ENCODE measurements at places on chromosomes 1 and 21.

DNA sequence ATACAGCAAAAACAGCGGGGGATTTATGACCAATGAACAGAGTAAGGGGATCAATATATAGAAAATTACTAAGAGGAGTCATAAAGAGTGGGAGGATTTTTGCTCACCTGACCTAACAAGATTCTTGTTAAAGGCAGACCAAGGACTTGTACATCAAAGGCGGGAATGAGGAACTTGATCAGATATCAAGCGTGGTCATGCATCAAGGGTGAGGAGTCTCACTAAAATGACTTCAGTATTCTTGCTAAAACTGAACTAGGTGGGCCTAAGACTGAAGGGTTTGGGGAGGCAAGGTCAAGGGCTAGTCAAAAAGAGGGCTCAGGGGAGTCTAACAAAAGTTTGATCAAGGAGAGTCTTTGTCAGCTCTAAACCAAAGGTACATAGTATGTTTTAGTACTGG lies 2.1 kb downstream of the MOV10 start:
- DNase-seq: no peak

GRCh38 chr1:41663671-41664400 lies 179.4 kb upstream of the EDN2 start:
- DNase-seq: no peak

GRCh38 chr1:188782220-188782841 lies 1695.3 kb downstream of the BRINP3 start:
- DNase-seq: no peak

DNA sequence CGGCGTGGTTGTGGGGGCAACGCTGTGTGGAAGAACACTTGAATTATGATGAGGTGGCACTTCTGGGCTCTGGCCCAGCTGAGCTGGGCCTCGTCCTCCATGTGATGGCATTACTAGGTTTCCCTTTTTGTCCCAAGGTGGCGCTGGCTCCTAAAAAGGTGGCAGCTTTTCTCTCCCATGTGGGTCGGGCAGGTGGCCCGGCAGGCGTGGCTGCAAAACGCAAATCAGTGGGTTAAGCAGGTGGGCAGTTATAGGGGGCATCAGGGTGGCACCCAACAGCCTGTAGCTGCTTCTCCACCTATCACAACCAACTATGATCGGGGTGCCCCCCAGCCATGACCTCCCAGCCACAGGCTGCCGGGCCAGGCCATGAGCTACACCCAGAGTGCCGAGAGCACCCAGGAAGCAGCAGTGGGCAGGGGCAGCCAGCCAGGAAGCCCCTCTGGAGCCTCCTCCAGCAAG lies 59.6 kb downstream of the KCNAB2 start:
- DNase-seq: no peak

DNA sequence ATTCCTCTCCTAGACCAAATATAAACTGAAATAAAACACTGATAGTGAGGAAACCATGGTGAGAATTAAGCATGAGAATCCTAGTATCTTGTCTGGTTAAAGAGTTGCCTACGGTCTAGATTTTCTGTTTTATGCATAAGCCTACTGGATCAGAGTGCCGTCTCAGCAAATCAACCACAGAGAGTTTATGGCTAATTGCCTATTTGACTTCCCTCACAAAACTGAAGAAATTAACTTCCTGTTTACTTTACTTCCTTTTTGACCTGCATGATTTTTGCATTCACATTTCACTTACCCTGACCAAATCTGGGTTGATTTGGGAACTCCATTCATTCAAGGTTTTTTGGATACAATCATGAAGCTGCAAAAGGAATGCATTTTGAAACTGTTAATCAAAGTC lies 5.0 kb downstream of the GCLM start:
- no peak for DNase-seq

- DNase-seq: peak; percentile 50
These were observed 52.4 kb downstream of the CHD5 start for GRCh38 chr1:6127587-6128163.

DNA sequence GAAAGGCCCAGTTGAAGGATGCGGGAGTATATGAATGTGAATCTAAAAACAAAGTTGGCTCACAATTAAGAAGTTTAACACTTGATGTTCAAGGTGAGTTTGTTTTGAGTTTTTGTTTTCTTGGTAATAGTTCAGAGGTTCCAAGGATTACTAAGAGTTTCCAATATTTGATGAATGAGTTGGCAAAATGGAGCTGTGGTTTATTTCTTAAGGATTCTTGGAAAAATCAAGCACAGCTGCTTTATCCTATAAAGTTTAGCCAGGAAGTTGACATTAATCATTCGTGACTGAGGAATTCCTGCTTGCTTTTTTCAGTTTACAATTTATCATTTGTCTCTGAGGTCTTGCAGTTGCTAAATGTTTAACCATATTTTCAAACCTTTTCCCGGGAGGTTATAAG lies 15.1 kb downstream of the VCAM1 start:
- DNase-seq: no peak

DNA sequence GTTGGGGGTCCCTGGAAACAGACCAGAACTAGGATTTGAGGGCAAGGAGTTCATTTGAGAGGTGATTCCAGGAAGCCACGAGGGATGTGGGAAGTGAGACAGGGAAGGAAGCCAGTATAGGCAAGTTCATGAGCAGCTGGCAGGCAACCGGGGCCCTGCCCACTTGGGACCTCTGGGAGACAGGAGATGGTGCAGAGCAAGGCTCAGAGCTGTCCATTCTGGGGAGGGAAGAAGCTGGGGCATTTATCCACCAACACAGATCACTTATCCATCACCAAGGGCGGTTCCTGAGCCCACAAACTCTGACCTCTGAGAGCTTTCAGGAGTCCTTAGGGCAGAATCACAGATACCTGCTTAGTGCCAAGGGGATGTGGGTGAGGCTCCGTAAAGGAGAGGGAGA lies 16.8 kb downstream of the EDN2 start:
- no peak for DNase-seq

GRCh38 chr1:43934101-43934985 lies 742 bp downstream of the ARTN start:
- DNase-seq: peak; percentile 9

DNA sequence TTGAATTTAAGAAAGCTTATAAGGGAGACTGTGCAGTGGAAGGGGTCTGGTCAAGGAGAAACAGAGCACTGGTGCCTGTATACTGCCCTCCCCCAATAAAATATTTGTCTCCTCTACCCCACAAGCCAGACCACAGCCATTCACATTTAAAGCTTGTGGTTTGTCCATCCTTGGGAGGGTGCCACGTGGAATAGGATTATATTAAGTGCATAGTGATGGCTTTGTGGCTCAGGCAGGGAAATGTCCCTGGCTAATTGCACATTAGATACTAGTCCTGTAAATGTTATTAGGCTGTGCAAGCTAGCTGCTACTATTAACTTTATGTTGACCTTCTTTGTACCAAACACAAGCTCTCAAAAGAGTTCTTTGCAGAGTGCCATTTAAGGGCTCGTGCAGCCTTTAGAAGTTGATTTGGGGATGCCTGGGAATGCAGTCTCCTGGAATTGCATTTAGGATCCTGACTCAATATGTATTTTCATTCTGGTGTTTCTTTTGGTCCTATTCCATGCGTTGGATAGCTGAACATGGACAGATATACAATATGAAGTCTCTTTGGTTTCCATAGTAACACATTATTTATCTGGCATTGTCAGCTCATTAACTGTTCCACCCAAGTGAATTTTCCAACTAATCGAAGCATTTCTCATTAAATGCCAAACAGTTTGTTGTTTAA lies 210.6 kb downstream of the ROR1 start:
- no peak for DNase-seq

DNA sequence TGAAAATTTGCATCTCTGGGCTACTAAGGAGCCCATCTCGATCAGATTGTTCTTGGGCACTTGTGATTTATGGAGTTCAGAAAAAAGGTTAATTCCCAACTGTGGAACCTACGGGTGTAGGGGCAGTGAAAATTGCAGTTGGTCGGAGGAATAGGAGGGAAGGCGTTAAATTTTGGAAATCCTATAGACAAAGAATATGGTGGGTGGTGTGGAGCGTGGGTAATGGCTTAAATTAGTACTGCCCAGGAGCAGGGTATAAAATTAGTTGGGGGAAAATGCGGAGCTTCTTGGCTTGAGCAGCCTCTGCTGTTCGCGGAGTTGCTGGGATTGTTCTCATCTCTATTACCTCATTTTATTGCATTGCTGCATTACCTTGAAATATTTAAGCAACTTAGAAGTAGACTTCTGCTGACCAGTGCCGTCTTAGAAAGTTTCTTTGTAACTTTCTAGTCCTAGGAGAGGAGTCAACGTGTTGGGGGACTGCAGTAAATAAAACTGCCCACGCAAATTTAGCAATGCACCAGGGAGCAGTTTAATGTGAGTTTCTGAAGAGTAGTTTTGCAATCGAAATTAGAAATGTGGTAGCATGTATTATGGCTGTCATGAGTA lies 514 bp downstream of the S1PR1 start:
- no peak for DNase-seq

GRCh38 chr1:116465845-116466685 lies 93.0 kb downstream of the ATP1A1 start:
- no peak for DNase-seq

- no peak for DNase-seq
These were observed 201.2 kb upstream of the TNR start for GRCh38 chr1:175944591-175944990.

- DNase-seq: no peak
These were observed 12.8 kb downstream of the ZNF687 start for GRCh38 chr1:151294742-151295462.

DNA sequence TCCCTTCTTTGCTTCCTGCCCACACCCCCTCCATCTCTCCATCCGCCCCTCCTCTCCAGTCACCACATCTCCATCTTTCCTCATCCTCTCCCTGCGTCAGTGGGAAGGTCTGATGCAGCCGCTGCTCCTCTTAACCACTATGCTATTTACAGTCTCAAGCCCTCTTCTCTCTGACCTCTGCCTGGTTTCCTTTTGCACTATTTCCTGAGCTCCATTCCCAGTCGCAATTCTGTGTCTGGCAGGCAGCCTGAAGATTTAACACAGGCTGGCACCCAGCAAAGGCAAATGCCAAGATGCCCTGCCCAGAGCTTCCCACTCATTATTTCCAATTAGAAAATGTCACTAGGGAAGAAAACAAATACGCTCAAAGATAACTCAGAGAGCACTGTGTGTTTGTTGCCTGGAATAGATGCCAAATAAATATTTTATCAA lies 89.6 kb upstream of the LPGAT1 start:
- DNase-seq: no peak

DNA sequence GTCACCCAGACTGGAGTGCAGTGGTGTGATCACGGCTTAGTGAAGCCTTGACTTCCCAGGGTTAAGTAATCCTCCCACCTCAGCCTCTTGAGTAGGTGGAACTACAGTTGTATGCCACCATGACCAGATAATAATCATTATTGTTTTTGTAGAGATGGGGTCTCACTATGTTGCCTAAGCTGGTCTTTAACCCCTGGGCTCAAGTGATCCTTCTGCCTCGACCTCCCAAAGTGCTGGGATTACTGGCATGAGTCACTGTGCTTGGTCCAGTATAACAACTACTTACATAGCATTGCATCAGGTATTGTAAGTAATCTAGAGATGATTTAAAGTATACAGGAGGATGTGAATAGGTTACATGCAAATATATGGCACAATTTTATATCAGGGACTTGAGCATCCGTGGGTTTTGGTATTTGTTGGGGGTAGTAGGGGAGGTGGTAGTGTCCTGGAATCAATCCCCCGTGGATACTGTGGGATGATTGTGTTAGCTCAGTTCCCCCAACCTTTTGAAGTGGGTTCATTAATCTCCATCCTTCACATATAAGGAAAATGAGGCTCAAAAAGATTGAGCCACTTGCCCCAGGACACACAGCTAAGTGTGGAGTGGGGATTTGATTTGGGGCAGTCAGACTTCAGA lies 61.4 kb upstream of the CNIH3 start:
- no peak for DNase-seq

DNA sequence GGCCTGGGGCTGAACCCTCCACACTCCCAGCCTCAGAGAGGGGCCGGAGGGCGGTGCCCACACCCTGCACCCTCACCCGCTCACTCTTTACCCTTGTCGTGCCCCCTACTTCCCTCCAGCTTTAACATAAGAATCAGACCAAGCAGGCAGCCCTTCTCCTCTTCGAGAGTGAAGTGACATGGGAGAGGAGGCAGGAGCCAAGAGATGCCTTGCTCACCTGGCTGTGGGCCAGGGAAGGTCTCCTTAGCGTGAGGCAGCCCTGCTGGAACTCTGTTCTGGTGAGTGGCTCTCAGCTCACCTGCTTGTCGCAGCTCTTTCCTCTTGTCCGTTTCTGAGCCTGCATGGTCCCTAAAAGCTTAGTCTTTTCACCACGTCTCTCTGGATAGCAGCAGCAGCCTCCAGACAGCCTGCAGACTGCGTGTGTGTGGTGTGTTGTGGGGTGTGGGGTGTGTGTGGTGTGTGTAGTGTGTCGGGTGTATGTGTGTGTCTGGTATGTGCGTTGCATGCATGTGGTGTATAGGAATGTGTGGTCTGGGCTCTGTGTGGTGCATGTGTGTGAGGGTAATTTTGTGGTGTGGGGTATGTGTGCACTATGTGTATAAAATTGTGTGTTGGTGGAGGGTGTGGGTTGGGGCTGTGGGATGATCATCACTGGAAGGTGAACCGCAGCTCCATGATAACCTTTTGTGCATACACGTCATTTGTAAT lies 86.7 kb downstream of the CCDC185 start:
- no peak for DNase-seq

GRCh38 chr1:38029081-38029681 lies 16.6 kb downstream of the UTP11 start:
- DNase-seq: no peak

- no peak for DNase-seq
These were observed 22.1 kb upstream of the KCNA10 start for GRCh38 chr1:110540891-110541685.

DNA sequence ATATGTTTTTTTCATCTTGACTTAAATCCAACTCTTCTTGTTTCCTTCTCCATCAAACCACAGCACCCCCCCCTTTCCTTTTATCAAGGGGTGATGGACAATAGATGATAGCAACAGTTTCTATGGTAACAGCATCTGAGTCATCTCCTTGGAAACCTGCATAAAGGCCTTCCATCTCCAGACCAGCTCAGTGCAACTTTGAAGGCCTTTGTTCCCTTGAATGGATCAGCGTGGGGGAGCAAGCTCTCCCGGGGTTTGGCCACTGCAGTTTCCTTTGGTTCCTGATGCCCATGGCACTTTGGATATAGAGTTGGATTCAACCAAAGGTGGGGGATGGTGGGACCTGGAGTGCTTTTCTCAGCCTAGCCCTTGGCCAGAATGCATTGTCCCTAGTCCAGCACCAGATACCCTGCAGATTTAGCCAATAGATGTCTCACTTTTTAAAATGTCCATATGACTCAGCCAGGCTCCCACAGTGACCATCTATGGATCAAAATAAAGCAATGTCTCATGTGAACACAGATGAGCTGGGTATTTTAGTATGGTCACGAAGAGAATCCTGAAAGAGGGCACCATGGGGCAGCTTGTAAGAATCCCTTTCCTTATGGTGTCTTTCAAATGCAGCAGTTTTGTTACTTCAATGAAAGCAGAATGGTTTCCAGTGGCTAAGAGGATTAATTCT lies 127.7 kb downstream of the SPATA46 start:
- DNase-seq: no peak

DNA sequence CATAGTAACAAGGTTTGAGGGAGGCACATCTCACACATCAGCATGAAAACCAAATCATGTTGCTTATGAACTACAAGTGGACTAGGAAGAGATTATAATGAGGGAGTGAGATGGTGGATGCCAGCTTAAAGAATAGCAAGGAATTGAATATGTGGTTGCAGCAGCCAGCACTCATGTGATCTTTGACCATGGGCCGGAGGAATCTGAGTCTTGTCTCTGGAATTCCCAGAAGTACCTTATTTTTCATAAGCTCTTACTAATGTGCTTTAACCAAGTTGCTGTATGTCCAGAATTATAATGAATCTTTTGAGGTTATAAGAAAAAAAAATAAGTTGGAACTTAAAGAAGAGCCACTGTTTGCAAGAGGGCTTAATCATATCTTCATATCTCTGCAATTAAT lies 97.0 kb downstream of the DISP1 start:
- no peak for DNase-seq
